GOT3 (cell line): ENCODE measurements at places on chromosomes 13 and 19.

DNA sequence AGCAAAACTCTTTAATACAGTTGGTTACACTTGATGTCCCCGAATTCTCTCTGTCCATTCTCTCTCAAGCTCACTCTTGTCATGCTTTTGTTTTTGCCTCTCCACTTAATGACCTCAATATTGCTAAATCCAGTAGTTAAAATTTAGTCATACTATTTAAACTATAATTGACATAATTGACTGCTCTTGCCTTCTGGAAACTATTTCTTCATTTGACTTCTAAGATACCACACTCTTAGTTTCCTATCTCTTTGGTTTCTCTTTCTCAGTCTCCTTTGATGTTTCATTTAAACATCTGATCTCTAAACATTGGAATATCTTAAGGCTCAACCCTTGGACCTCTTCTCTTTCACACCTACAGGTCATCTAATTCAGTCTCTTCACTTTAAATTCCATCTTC is 211.3 kb downstream of the COG6 start:
- DNase-seq = no peak

DNA sequence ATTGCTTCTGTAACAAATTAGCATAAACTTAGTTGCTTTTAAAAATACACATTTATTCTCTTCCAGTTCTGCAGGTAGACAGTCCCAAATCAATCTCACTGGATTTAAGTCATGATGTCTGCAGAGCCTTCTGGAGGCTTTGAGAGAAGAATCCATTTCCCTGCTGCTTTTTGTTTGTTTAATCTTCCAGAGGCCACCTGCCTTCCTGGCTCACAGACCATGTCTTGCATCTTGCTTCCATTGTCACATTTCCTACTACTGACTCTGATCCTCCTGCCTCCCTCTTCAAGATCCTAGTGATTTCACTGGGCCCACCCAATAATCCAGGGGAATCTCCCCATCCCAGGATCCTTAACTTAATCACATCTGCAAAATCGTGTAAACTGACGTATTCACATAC is 473.3 kb downstream of the ITGBL1 start:
- DNase-seq = no peak

DNA sequence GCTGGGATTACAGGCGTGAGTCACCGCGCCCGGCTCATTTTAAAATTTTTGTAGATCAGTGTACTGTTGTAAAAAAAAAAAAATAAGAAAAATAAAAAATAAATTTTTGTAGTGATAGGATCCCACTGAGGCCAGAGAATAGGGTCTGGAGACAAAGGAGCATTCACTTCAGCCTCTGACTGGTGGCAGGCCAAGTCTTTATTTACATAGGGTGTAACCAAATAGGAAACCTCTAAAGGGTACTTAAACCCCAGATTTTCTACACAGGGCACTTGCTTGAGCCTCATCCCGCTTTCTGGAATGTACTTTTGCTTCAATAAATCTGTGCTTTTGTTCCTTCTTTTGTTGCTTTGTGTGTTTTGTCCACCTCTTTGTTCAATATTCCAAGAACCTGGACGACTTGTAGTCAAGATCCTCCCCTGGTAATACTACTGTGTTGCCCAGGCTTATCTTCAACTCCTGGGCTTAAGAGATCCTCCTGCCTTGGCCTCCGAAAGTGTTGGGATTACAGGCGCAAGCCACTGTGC is 2.1 kb upstream of the PDCD2L start:
- DNase-seq = no peak

DNA sequence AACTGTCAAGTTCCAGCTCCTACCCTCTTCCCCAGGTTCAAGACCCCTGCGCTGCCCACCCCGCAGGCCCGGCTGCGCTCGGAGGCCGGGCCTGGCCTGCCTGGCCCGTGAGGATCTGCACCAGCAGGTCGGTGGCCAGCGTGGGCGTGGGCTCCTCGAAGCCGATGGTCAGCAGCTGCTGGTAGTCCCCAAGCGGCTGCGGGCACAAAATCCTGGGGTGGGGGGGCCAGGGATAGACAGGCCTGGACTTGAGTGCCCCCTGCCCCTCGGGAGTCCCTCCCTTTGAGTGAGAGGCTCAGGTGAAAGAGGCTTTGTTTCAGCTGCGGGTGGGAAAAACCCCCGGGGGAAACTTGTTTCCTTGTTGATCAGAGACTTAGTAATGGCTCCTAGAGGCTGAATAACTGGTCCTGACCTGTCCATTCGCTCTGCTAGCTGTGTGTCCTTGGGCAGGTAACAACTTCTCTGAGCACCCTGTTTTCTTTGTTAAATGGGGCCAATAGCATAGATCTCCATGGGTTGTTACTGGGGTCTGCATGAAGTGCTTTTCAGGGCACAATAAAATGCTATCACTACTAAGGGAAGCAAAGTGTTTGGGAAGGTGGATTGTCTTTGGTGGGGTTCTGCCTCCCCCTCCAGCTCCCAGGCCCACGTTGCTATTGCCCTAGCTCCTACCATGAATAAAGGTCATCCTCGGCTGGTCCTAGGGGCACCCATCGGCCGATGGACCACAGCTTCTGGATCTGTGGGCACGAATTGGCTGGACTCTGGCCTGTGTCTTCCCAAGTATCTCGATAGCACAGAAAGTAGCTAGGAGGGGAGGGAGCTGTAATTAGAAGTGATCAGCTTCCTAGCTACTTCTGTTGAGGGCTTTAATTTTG is 3.5 kb downstream of the C19orf67 start:
- DNase-seq = no peak

GRCh38 chr13:106183410-106184065 is 351.9 kb downstream of the EFNB2 start:
- DNase-seq = no peak

DNA sequence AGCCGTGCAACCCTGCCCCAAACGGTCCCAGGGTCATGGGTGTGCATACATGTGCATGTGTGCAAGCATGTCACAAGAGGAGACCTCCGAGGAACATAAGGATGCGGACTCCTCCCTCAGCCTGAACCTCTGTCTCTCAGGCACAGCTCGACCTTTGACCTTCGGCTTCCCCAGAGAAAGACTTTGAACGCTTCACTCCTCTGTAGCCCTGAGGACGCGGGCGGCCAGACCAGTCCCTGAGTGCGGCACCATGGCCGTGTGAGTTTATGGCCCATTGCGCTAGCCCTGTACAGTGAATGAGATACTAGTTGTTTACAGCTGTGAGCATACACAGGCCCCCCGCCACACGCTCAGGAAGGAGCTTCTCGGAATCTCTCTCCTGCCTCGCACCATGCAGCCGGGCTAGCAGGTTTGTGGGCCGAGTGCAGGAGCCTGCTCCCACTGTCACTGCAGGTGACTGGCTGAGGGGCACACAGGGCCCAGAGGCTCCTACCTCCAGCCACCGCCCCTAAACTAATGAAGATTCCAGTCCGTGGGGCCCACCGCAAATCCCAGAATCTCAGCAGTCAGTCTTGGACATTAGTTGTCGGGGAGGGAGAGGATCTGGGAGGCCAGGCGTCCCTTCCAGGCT is 10.8 kb downstream of the RASA3 start:
- DNase-seq = no peak

GRCh38 chr19:9644472-9644871 is 23.4 kb upstream of the ZNF561 start:
- DNase-seq = no peak

DNA sequence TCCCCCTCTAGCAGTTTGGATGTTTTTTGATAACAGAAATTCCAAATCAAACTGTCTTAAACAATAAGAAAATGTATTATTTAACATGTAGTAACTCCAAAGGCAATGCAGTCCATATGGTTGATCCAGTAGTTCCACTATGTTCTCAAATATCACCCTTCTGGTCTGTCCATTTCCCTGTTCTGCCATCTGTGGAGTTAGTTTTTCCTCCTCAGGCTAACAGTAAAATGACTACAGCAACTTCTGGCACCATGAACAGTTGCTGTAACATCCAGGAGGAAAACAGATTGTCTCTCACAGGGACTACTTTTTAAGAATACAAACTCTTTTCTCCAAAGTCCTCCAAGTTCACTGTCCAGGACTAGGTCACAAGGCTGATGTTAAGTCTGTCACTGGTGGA is 455.4 kb downstream of the FGF14 start:
- no peak for DNase-seq

GRCh38 chr19:51116736-51117286 is 7.9 kb upstream of the SIGLEC9 start:
- DNase-seq = no peak

DNA sequence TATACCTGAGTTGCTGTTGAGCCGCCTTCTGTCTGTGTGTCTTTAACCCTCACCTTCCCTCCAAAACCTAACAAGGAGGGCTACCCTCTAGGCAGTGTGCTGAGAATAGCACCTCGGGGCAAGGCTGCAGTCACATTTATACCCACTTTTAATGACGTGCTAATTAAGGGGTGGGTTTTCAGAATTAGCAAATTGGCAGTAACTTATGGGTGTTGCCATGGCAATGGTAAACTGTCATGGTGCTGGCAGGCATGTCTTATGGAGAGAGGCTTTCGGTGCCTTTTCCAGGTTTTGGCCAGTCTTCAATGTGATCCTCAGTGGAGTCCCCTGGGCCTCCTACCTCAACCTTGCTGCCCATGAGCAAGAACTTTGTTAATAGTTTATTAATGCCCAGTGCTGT is 1.2 kb upstream of the PNMA8A start:
- DNase-seq = no peak

GRCh38 chr13:108987517-108987916 is 358.1 kb downstream of the MYO16 start:
- no peak for DNase-seq

DNA sequence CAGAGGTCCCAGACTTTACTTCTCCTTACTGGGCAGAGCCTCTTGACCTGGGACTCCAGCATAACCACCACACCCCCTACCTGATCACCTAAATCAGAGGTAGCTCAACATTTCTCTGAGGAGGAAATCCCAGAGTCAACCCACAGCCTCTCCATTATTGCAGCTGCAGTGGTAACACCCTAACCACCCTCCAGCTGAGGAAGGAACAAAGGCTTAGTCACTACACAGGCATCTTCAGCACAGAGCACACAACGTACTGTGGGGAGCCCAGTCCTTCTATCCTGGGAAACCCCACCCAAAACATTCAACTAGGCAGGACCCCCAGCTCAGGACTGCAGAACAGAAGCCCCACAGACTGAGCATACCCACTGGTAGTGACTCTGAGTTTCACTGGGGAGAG is 824.7 kb upstream of the SLITRK5 start:
- DNase-seq = no peak

DNA sequence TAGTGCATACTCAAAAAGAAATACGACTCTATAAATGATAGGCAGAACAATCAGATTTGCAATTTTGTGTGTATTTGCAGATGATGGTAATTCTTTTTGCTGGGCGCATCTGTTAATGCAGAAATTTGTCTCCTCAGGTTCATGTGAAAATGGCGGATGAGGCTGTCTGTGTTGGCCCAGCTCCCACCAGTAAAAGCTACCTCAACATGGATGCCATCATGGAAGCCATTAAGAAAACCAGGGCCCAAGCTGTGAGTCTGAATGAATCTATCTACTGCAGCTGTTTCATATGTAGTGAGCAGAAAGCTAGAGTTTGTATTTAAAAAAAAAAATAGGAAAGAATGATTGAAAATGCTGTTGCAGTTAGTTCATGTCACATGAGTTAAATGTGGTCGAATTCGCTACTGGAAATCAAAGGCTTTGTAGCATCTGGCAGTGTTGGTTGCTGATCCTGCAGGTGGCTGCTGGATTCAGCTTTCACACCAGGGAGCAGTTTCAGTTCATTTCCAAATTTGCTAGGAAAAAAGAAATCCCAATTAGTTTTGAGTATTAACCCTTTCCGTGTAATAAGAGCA is 66.0 kb downstream of the PCCA start:
- no peak for DNase-seq

GRCh38 chr19:23402388-23402787 is 7.1 kb upstream of the ZNF91 start:
- no peak for DNase-seq

DNA sequence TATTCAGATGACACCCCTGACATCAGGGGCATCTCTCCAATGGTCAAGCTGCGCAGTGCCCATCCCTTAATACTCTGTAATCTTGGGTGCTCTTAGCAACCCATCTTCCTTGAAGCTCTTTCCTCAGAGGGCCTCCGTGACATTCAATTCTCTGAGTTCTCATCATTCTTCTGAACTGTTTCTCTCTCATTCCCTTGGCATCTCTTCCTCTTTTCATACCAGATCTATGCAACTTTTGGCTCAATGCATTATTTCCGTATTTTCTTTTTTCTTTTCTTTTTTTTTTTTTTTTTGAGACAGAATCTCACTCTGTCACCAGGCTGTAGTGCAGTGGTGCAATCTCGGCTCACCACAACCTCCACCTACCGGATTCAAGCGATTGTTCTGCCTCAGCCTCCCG is 53.9 kb downstream of the PCDH8 start:
- no peak for DNase-seq

GRCh38 chr13:51501592-51502152 is 48.8 kb upstream of the INTS6 start:
- no peak for DNase-seq

DNA sequence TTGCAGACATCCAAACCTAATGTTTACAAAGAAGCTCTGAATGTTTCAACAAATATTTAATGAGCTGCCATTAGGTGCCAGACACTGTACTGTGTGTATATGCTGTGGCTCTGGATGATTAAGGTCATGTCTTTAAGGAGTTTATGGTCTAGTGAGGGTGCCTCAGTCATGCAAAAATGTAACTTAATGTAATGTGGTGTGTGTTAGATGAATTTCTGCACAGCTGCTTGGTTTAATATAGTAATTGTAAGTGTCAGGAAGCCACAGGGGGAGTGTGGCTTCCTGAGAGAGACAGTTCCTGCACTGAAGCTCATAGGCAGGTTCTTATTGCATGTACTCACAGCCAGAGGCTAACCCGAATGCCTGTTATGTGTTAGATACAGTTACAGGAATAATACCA is 43.3 kb downstream of the SPATA13 start:
- no peak for DNase-seq

DNA sequence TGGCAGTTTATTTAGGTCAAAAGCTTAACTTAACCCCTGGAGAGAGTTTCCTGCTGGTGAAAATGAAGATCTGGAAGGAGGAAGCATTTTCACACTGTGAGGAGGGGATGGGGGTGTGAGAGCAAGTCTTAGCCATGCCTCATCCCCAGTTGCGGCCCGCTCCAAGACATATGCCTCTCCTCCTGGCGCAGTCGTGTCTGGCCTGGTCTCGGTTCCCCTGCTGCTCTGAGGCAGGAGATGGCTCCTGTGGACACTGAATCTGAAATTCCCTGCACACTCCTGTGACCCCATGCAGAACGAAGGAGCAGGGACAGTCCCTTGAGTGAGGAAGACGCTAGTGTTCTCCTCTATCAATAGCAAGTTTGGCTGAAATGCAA is 360 bp upstream of the ZNF69 start:
- DNase-seq = no peak
